ENCODE measurements at places on chromosomes 12 and 14.

DNA sequence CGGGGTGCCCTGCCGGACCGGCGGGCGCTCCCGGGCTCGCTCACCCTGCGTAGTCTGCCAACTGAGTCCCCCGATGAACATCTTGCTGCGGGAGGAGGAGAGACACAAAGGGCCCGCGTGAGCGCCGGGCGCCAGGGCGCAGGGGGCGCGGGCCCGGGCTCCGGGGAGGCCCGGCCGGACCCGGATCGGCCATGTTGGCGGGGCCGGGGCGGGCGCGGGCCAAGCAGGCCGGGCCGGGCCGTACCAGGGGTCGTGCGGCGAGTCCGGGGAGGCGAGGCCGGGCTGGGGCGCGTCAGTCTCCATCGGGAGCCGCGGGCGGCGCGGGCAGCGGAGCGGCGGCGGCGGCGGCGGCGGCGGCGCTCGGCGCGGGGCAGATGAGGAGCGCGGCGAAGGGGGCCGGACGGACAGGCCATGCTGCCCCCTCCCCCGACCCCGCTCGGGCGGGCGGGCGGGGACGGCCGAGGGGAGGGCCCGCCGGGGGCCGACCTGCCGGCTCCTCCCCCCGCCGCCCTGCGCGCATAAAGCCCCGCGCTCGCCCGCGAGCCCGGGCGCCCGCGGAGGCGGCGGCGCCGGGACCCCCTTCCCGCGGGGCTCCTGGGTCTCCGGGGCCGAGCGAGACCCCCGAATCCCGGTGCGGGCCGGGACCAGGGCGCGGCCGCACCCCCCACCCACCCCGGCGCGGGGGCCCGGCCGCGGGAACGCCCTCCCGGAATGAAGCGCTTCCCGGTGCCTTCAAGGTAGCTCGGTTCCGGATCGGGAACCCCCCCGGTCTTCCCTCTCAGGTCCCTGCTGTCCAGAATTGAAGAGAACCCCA lies at the start of gene MSI1:
MSI1 (minus strand) TSS at position 376 of the 814 bp plus-strand sequence; CDS start at position 303, 73 bp downstream.
- peak; percentile 62 for DNase-seq

- DNase-seq, result peak; percentile 20
Measured at GRCh38 chr12:104387190-104387589, 69.6 kb upstream of the CHST11 start.

DNA sequence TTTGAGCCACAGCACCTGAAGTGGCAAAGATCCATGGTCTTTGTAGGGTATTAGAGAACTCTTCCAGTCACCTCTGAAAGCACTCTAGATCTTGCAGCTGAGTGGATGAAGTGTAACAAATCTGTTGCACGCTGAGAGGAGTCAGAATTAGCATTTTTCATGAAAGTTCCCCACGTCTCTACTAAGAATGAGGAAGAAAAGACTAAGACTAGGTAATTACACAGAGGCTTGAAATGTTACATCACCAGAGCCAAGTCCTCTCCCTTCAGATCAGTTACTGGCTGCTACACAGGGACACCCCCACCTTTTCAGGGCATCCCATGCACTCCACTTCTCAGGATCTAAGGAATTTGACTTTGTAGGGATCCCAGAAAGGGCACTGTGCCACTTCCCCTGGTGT lies 98.6 kb upstream of the FKBP4 start:
- no peak for DNase-seq

DNA sequence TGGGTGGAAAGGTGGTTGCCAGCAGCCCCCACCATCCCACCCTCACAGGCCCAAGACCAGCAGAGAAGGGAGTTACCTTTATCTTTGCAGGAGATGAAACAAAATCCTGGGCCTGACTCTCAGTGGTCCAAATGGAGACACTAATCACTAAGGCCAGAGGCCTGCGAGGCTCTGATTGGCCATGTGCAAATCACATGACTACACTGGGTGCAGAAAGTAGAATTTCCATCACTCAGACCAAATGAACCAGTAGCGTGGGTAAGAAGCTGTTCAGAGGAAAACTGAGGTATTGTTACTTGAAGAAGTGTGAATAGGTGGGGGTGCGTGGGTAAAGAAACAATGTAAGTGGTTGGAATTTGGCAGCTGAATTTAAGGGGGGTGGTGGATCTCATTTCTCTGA lies 20.2 kb upstream of the PPP1CC start:
- DNase-seq, result peak; percentile 25

- no peak for DNase-seq
Measured at GRCh38 chr14:35326375-35326774, 34.2 kb downstream of the PSMA6 start.

GRCh38 chr14:60509438-60510253 lies 700 bp downstream of the SIX6 start:
- no peak for DNase-seq

DNA sequence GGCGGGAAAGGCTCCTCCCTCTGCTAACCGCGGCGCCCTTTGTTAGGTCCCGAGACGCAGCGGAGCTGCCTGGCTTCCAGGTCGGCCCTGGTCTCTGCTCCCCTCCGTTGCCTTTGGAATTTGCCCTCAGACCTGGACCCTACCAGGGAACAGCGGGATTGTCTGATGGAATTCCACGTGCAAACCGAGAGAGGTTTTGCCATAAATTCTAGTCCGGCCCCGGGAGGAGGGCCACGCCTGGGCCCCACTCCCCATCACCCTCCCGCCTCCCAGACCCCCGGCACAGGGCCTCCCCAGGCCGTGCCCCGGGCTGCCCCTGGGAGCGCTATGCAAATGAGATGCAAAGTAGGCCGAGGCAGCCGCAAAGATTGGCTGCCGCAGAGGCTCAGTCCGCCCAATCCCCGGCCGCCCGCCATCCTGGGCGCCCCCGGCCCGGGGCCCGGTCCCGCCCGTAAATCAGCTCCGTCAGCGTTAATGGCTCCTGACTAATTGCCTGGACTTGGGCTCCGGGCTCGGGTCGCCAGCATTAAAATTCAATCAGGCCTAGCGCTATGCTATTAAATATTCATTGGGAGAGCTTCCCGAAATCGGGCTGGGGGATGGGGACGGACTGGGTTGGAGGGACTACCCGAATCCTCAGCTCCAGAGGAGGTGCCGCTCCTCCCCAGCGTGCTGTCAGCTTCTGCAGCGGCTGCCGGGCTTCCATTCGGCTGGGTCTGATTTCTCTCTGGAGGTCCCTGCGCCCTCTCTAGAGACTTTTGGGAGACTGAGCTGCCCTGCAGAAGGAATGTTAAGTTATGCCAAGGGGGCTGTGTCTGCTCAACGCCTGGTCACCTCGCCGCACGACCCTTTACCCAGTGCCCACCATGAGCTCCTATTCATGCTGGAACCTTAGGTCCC lies 15.7 kb upstream of the FIGNL2 start:
- no peak for DNase-seq
